Myocyte (in vitro differentiated cells): ENCODE measurements at places on chromosomes 1 and 21.

DNA sequence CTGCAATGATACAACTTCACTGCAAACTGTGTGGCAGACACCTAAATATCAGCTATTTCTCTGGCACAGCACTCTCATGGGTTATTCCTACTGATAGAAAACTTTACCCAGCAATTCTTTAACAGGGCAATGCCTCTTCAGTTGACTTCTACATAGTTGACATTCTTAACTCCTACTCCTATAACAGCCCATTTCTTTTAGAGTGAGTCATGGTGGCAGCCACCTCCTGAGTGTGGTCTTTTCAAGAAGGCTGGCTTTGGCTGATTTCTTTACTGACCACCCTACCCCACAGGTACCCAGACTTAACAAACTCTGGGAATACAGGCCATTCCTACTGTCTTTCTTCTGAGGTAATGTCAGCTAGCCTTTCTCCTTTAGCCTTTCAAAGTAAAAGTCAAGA is 805.8 kb upstream of the ADGRL2 start:
- no peak for DNase-seq

GRCh38 chr1:221394011-221394544 is 347.8 kb downstream of the DUSP10 start:
- DNase-seq = peak; percentile 30

DNA sequence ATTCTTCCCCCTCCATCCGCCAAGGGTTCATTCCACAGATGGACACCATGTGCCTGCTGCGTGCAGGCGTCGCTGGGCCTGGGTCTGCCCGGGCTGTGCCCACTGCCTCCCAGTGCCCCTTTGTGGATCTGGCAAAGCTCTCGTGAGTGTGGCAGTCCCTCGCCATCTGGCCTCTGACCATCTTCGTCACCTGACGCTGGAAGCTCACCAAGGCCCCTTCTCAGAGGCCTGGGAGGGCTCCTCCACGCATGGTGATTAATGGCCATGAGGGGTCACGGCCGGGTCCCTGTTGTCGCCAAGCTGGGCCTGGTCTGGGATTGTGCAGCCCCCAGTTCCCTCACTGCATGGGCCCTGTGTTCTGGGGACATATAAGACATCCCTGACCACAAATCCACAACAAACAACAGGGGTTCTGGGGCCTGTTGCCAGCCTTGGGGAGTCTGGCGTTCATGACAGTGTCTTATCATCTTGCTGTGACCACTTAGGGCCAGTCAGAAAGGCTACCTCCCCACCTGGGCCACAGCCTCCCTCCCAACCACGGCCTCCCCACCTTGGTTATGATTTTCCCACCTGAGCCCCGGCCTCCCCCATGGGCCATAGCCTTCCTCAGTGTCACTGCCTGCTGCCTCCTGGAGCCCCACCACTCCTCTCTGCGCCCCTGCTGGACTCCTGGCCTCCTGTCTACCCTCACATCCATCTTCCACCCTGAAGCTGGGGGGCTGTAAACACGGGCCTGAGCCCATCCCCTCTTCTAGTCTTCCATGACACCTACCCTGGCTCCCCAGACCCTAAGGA is 27.9 kb downstream of the SLC45A1 start:
- no peak for DNase-seq

DNA sequence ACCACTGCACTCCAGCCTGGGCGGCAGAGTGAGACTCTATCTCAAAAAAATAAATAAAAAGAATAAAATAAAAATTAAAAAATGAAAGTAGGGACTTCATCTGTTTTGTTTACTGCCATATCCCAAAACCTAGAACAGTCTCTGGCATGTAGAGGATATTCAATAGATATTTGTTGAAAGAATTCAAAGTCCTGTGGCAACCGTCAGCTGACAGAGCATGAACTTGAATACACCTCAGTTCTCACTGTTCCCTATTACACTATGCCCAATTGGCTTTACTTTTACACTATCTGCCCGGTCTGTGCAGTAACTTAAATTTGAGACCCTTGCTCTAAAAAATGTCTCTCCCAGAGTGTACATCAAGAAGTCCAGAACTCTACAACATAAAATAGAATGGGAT is 46.2 kb downstream of the PRDX6 start:
- no peak for DNase-seq

DNA sequence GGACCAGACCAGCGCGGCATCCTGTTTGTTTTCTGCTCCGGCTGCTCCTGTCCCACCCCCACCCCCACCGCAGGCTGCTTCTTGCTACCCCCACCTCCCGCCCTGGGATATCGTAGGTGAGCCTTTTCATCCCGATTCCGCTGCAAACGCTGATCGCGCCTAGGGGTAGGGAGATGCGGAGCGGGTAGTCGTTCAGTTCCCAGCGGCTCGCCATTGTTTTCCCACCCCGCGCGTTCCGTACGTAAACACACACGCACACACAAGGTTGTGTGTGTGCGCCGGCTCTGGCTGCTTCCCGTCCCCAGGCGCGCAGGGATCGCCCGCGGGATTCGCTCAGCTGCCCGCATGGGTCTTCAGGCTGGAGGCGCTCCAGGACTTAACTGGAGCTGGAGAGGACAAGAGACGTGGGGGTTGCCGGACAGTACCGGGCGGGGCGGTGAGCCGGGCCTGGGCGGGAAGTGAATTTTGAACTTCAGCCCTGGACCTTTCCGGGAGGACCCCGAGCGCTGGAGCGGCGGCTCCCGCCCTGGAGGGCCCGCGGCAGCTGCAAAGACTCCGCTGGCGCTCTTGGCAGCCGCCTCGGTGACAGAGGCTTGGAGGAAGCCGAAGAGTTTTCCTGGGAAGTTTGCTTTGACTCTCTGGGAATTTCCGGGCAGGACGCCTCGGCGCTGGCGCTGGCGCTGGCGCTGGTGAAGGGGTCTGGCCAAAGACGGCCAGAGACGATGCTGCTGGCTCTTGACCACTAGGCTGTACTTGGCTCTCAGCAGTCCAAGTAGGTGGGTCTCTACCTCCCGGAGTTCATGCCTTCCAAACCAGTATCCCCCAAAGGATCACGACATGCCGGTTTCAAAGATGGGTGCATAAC is 1.6 kb downstream of the SOX13 start:
- peak; percentile 81 for DNase-seq

DNA sequence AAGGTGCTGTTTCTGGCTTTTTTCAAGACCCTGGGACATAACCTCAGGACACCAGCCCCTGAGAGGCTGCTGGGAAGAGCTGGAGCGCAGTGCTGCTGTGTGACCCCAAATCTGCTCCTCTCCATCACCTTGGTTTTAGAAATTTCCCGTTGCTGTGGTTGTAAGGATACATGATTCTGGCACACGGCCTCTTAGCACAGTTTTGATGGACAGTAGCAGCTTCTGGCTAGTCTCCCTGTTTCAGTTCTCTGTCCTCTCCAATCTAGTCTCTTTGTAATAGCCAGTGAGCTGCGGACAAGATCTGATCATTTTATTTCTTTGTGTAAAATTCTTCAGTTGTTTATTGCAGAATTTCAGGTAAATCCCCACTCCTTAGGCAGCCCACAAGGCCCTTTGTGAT is 3.1 kb downstream of the CLIC6 start:
- DNase-seq = peak; percentile 48

GRCh38 chr1:203026666-203027663 is 674 bp downstream of the PPFIA4 start:
- no peak for DNase-seq

GRCh38 chr1:172398193-172398592 is 22.3 kb upstream of the C1orf105 start:
- no peak for DNase-seq

DNA sequence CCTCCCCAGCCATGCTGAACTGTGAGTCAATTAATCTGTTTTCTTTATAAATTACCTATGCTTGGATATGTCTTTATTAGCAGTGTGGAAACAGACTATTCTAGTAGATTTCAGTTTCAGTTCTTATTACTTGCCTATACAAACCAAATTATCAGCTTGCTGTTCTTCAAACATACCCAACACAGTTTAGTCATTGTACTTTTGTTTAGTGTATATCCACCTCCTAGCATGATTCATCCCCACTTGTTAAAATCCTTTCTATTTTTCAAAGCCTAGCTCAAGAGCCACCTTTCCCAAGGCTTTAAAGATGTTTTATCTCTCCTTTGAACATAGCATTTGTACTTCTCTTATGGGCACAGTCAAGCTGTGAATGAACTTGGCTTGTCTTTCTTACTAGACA is 195.6 kb upstream of the ZRANB2 start:
- no peak for DNase-seq

DNA sequence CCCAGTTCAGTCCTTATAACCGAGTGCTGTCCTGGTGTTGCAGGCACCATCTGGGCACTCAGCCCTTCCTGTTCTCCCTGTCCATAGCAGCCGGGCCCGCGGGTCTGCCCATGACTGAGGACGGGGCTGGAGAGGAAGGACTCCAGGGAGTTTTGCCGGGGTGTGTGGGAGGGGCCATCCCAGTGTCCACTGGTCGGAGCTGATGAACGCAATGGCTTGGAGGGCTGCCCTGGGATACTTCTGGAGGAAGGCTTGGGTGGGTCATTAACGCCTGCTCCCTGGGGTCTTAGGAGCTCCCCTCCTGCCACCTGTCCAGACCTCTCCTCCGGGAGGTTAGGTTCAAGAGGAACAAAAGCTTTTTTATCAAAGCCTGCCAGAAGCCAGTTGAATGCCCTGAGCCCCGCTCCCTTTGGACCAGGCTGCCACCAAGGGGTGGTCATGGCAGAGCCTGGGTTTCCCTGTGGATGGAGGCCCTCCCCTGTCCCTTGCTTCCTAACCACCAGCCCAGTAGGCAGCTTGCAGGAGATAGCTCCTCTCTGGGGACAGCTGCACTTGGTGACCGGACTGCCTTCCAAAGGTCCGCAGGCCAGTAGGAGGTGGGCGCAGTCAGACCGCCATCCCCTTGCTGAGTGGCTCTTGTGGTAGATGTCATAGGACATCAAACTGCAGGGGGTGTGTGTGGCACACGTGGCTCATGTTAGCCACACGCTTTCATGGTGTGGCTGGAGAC is 61.3 kb downstream of the TRIM11 start:
- peak; percentile 84 for DNase-seq

DNA sequence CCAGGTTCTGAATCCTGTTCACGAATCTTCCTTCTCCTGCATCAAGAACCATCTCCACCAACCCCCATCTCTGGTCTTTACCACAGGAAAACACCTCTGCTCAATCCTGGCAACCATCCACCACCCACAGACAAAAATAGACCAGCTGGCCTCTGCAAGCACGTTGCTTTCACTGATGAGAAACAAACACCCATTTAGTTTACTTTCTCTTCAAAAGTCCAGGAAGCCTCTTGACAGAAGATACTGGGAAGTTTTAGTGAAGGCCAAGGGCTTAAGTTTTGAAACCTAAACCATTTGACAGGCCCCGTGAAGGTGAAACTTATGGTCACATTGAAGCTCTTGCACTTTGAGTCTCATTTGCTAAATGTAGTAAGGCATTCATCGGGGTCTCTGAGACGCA is 122.6 kb upstream of the PPP2R5A start:
- peak; percentile 85 for DNase-seq

- no peak for DNase-seq
Measured at GRCh38 chr1:188611432-188611831, 1782.7 kb downstream of the PLA2G4A start.

DNA sequence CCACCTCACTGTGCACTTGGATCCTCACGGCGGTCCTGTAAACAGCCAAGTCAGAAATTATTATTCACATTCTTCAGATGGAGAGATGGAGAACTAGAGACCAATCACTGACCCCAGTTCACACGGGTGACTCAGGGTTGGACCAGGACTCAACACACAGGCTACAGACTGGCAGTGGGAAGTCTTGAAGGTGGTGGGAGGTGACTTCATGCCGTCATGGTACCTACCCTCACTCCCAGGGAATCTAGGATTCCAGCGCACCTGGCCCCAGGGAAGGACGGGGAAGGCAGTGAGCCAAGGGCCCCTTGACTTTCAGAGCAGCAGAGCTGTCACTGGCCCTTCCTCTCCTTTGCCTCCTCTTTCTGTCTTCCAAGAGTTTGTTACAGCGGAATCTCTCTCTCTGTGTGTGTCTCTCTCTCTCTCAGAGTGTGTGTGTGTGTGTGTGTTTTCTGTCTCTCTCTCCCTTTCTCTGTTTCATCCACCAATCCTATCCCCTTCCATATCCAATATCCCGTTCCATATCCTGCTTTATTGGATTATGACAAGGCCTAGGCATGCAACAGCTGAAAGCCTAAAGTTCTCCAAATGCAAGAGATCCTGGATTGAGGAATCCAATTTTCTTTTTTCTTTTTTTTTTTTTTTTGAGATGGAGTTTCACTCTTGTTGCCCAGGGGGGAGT is 11.7 kb downstream of the OPTC start:
- no peak for DNase-seq

DNA sequence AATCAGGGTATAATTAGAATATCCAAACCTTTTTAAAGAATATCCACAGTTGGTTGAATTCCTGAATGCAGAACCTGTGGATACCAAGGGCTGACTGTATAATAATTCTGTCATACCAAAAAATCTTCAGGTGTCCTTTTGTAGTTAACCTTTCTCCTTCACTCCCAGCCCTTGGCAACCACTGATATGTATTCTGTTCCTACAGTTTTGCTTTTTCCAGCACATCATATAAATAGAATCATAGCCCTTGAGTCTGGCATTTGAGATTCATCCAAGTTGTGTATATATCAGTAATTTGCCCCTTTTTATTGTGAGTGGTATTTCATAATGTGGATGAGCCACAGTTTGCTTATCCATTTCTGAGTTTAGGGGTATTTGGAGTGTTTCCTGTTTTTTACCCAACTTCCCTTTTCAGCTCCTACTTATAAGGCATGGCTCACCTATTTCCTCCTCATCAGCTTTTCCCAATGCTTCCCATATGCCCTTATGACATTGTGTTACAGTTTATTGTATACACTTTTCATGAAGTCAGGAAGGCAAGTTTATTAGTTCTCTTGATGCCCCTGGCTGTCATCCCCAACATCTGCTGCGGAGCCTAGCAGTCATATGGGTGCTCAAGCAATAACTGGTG is 35.0 kb upstream of the AGO1 start:
- no peak for DNase-seq
